Neural cell (in vitro differentiated cells): ENCODE measurements at places on chromosomes 12 and 14. TPM values are rescaled to one million over a fixed set of nuclear protein-coding genes. Genes with fewer than 3 reads are reported as not detected.

TEX52 gene
- not detected in 2 replicates for polyA plus RNA-seq

EXOC3L4 gene
- polyA plus RNA-seq: not detected in 2 replicates

ASIC1 gene
- polyA plus RNA-seq: 8.0 and 9.1 TPM in 2 replicates

ADCY6 gene
- polyA plus RNA-seq: 43.1 and 48.2 TPM in 2 replicates

RPGRIP1 gene
- polyA plus RNA-seq: not detected in 2 replicates

FAM186B gene
- polyA plus RNA-seq: not detected in 2 replicates

PPM1H gene
- 3.9 and 7.0 TPM in 2 replicates for polyA plus RNA-seq

PLEKHD1 gene
- 0.52 TPM in 1 of 2 replicates, not detected in the other for polyA plus RNA-seq

APOF gene
- not detected in 2 replicates for polyA plus RNA-seq

ST8SIA1 gene
- polyA plus RNA-seq: 22.2 and 22.5 TPM in 2 replicates

MANSC4 gene
- polyA plus RNA-seq: 0.43 and 0.54 TPM in 2 replicates

RTL1 gene
- polyA plus RNA-seq: 0.20 TPM in 1 of 2 replicates, not detected in the other

KITLG gene
- 5.2 and 6.2 TPM in 2 replicates for polyA plus RNA-seq

NINJ2 gene
- polyA plus RNA-seq: not detected in 2 replicates

ANKRD33 gene
- polyA plus RNA-seq: not detected in 2 replicates

TSHR gene
- polyA plus RNA-seq: not detected in 2 replicates

OR6C2 gene
- not detected in 2 replicates for polyA plus RNA-seq

OAS2 gene
- polyA plus RNA-seq: not detected in 2 replicates

DCAF4 gene
- 12.2 and 16.5 TPM in 2 replicates for polyA plus RNA-seq

KRT74 gene
- not detected in 2 replicates for polyA plus RNA-seq

SRP54 gene
- polyA plus RNA-seq: 90.0 and 110 TPM in 2 replicates

OASL gene
- 0.42 TPM in 1 of 2 replicates, not detected in the other for polyA plus RNA-seq

FSCB gene
- not detected in 2 replicates for polyA plus RNA-seq

MAP1LC3B2 gene
- 1.8 and 3.9 TPM in 2 replicates for polyA plus RNA-seq

AICDA gene
- polyA plus RNA-seq: not detected in 2 replicates

TAC3 gene
- polyA plus RNA-seq: 2.5 TPM in 1 of 2 replicates, not detected in the other

SMIM41 gene
- polyA plus RNA-seq: not detected in 2 replicates

INHBC gene
- polyA plus RNA-seq: not detected in 2 replicates
